Cardiac fibroblast (primary cell): ENCODE measurements at places on chromosomes 6 and 20.

- no peak for DNase-seq
Observed at GRCh38 chr6:4513561-4513960, 262.6 kb upstream of the CDYL start.

- DNase-seq = no peak
Observed at GRCh38 chr6:149806127-149806526, 56.6 kb downstream of the PCMT1 start.

GRCh38 chr20:38114353-38114791 lies 50.7 kb downstream of the TGM2 start:
- DNase-seq = peak; percentile 46

GRCh38 chr6:15283986-15284361 lies 38.1 kb downstream of the JARID2 start:
- DNase-seq = peak; percentile 71

DNA sequence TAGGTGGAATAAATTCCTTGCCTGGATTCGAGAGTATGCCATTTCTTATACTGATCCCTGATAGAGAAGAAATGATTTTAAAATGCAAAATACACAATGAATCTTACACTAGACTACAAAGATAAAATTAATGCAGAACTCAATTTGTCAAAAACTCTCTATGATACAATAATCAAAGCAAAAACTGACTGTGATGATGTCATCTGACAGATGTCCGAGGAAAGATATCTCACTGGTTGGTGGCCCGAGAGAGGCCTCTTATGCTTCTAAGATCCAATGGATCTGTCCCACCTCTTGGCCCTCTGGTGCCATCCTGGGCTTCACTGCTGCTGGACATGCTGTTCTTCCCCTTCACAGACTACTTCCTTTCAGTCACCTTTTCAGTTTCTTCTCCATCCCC lies 14.4 kb upstream of the GSTA4 start:
- no peak for DNase-seq
